ENCODE measurements at places on chromosomes 11 and 22.

DNA sequence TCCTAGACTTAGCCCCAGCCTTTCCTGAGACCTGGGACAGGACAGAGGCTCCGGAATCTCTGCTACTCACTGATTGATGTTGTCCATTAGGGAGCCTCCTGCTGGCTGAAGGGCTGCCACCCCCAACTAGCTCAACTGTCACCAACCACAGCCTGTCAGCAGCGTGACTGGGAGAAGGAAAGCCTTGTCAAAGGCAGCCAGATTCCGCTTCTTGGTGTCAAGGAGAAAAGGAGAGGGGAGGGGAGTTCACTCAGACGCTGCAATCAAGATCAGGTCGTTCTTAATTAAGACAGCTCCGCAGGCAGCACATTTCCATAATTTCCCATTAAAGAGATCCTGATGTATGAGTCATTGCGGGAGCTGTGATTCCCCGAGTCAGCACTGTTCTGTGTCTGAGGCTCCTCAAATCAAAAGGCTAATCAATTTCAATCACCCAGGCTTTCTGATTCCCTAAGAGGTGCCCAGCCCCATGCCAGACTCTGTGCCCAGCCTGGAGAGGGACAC lies 152.8 kb upstream of the ZBED5 start:
- peak; percentile 18 for DNase-seq

- DNase-seq = no peak
These were observed 40.4 kb upstream of the IGLL5 start for GRCh38 chr22:22847241-22847640.

DNA sequence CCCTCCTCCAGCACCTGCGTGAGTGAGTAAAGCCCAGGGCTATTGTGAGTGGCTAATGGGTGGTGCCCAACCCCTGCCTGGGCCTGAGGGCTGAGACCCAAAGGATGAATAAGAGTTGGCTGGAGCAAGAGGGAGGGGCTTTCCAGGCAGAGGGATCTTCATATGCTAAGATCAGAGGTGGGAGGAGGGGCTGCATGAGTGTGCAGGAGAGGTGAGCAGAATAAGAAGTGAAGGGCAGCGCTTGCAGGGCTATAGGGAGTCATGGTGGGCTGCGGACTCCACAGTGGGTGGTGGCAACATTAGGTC lies 3.9 kb downstream of the EMID1 start:
- DNase-seq = no peak

GRCh38 chr11:108319541-108320145 lies 96.8 kb downstream of the ATM start:
- peak; percentile 7 for DNase-seq

All from fibroblast of mammary gland (primary cell).